ENCODE measurements at places on chromosomes 2 and 18.

GRCh38 chr2:150421126-150421651 is 66.3 kb downstream of the RND3 start:
- DNase-seq: no peak

DNA sequence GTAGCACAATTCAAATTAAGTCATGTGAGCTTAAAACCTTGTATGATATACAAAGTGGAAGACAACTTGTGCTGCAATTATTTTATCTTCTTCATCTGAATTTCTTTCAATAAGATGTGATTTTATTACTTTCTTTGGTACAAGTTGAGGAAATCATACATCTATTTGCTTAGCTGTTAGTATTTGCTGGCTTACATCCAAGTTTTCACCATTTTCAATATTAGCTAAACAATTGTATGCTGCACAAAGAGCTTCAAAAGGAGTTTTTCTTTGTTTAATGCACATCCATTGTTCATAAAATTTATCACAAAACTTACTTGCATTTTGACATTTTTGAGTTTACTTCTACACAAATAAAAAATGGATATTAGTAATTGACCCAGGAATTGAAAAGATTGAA is 40.9 kb downstream of the SCN9A start:
- no peak for DNase-seq

DNA sequence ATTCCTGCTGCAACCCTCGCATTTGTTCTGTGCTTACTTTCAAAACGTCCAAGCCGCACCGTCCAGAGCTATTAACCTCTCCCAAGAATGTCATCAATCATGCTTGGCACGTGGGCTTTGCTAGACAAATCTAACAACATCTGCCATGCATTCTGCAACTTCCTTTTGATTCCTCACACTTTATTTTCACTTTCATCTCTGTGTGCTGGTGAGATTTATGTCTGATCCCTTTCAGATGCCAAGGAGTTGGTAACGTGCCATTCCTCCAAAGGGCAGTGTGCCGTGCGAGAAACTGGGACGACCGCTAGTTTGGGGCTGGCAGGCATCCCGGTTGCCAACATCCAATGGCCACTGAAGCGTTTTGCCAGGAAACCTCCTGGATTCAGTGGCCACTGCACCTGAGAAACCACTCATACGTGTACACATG is 230.0 kb upstream of the PARD3B start:
- no peak for DNase-seq

GRCh38 chr2:207895274-207895860 is 125.7 kb upstream of the FZD5 start:
- no peak for DNase-seq

- DNase-seq: no peak
These were observed 265.2 kb downstream of the TFCP2L1 start for GRCh38 chr2:121019756-121020155.

GRCh38 chr2:167550448-167550847 is 662.2 kb downstream of the XIRP2 start:
- no peak for DNase-seq

DNA sequence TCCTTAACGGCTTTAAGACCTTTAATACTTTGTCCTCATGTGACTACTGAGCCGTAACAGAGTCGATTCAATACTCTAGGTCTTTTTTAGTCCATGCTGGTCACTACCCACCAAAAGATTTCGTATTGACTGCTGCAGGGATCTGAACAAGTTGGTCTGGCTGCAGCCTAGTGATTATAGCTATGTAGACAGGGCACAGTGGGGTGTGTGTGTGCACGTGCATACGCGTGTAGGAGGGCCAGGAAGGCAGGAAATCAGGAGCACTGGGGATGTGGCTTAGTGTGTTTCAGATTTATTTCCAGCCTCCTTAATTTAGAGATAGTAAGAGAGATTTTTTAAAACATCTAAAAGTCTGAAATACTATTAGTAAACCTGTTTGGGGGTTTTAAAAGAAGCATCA is 161.4 kb downstream of the MYO3B start:
- DNase-seq: no peak

DNA sequence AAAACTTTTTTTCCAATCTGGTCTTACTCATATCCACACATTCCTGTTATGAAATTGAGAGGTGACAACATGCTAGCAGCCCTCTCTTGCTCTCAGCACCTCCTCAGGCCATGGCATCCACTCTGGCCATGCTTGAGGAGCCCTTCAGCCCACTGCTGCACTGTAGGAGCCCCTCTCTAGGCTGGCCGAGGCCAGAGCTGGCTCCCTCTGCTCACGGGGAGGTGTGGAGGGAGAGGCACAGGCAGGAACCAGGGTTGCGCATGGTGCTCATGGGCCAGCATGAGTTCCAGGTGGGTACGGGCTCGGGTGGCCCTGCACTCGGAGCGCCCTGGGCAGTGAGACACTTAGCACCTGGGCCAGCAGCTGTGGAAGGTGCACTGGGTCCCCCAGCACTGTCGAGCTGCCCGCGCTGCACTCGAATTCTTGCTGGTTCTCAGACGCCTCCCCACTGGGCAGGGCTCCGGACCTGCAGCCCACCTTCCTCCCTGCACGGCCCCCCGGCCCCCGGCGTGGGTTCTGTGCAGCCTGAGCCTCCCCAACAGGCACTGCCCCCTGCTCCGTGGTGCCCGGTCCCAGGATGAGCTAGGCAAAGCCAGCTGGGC is 1669.6 kb upstream of the CELF4 start:
- DNase-seq: no peak

GRCh38 chr18:40292985-40293710 is 1661.9 kb upstream of the PIK3C3 start:
- no peak for DNase-seq

GRCh38 chr2:176699098-176699497 is 429.9 kb downstream of the MTX2 start:
- DNase-seq: no peak

- no peak for DNase-seq
These were observed 607.5 kb upstream of the SLC39A10 start for GRCh38 chr2:195049372-195050031.

GRCh38 chr2:102251042-102251848 is 60.1 kb upstream of the IL1RL1 start:
- peak; percentile 71 for DNase-seq

DNA sequence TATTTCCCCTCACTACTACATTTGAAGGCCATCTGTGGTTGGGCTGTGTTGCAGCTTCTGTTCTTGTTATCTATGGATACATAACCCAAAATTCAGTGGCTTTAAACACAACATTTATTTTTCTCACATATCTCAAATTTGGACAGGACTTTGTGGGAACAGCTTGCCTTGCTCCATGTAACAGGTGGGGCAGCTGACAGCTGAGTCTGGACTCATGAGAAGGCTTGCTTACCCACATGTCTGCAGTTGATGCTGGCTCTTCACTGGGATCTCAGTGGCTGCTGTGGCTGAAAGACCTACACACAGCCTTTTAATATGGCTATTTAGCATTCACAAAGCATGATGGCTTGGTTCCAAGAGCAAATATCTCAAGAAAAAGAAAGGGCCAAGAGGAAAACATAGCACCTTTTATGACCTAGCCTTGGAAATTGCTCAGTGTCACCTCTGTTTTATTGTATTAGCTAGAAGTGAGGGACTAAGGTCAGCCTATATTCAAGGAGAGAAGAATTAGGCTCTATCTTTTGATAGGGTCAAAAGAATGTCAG is 296.8 kb upstream of the ZNF521 start:
- no peak for DNase-seq

DNA sequence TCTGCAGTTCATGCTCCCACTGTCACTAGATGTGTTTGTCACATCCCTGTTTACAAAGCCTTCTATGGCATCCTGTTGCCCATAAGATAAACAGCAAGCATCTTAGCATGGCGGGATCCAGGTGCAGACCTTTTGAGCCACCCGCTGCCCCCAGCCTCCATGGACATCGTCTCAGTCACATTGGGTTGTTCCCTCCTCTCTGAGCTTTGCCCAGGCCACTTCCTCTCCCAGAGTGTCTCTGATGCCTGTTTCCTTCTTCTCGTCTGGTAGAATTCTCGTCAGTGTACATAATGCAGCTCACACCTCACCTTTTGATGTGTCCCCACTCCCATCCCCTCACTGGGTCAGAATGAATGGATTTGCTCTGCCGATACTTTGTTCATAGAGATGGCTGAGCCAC is 239.0 kb upstream of the APCDD1 start:
- no peak for DNase-seq

- no peak for DNase-seq
These were observed 14.2 kb downstream of the PMS1 start for GRCh38 chr2:189798312-189799029.

- no peak for DNase-seq
These were observed 6.3 kb downstream of the PJVK start for GRCh38 chr2:178457390-178457886.

- DNase-seq: no peak
These were observed 850.7 kb downstream of the NRXN1 start for GRCh38 chr2:50181212-50181611.

GRCh38 chr2:61619561-61619960 is 81.4 kb upstream of the XPO1 start:
- no peak for DNase-seq

- DNase-seq: no peak
These were observed 9.8 kb downstream of the CD302 start for GRCh38 chr2:159788253-159788652.

GRCh38 chr2:217861334-217861877 is 141.4 kb downstream of the TNS1 start:
- DNase-seq: no peak
